ENCODE measurements at places on chromosomes 2 and 18.

- DNase-seq = no peak
Observed at GRCh38 chr2:150778828-150779227, 291.4 kb upstream of the RND3 start.

DNA sequence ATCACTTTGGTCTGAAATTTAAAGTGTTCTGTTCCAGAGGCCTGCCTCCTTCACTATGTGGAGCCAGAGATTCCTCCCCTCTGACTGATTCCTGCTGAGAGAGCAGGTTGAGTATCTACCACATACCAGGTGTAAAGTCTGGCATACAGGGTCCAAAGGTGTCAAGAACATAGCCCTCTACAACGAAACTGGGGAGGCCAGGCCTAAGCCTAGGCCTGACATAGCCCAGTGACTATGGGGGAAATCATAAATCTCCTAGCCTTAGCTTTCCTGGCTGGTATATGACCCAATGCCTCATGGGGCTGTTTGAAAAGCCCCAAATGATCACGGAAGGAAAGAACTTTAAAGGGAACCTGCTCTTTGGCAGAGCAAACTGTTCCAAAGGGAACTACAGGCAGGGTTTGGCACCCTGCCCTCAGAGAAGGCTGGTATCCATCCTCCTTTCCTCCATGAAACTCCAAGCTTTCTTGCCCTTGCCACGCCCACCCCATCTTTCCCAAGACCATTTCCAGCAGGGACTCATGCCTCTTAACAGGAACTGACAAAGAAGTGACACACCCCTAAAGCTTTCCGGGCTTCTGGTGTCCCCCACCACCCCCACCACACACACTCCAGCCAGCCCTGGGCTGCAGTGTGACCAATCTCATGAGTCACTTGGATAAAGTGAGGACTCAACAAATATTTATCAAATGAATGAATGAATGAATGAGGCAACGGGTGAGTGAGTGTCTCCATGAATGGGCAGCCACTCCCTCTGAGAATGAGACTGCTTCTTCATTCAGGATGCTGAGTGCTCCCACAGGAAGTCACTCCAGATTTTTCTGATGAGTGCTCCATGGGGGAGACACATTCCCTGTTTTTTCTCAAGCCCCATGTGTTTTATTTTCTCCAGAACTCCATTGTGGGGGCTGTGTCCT is 114.5 kb upstream of the STPG4 start:
- DNase-seq = no peak

- DNase-seq = no peak
Observed at GRCh38 chr2:122203523-122203922, 448.1 kb downstream of the TSN start.

GRCh38 chr2:158755310-158756087 is 39.6 kb upstream of the DAPL1 start:
- no peak for DNase-seq

GRCh38 chr18:24065906-24066305 is 51.4 kb downstream of the TTC39C start:
- no peak for DNase-seq

- no peak for DNase-seq
Observed at GRCh38 chr2:240572141-240573031, 4.1 kb downstream of the RNPEPL1 start.

DNA sequence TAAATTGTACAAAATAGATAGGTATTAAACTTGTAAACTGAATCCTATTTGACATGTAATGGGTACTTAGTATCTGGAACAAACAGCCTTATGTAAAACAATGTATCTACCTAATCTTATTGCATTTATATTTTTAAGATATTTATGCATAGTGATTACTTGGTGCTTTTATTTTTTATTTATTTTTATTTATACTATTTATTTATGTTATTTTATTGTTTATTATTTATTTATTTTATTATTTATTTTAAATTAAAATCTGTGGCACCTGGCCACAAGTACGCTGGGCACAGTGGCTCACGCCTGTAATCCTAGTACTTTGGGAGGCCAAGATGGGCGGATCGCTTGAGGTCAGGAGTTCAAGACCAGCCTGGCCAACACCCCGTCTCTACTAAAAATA is 26.9 kb downstream of the MRO start:
- DNase-seq = no peak

DNA sequence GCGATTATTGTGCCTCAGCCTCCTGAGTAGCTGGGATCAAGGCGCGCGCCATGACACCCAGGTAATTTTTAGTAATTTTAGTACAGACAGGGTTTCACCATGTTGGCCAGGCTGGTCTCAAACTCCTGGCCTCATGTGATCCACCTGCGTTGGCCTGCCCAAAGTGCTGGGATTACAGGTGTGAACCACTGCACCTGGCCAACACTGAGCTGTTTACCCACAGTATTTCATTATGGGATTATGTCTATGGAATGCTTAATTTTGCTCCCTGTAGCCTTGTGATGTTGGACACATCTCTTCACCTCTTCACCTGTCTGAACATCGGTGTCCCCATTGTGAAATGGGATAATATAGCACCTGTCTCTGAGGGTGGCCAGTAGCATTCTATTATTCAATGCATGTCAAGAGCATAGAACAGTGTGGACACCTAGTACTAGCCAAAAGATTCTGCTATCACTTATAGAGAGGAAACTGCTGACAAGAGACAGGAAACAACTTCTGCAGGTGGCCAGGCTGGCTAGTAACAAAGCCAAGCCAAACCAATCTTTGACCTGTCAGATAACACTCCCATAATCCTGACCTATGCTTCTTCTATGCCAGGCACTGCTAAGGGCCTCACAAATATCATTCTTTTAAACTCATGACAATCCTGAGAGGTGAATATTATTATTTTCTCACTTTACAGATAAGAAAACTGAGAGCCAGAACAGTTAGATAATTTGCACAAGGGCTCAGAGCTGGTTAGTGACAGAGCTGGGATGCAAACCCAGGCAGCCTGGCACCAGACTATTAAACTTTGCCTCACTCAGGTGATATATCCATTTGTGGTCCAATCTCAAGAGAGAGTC is 29.4 kb upstream of the REEP1 start:
- no peak for DNase-seq
